ENCODE measurements at places on chromosomes 3 and 15. TPM values are rescaled to one million over a fixed set of nuclear protein-coding genes. Genes with fewer than 3 reads are reported as not detected.

The PRICKLE2 gene
- total RNA-seq = not detected

The GPR62 gene
- not detected for total RNA-seq

The CLDN16 gene
- not detected for total RNA-seq

The TM4SF18 gene
- total RNA-seq = not detected

The DAZL gene
- total RNA-seq = not detected

All from activated CD4-positive, alpha-beta memory T cell treated with anti-CD3 and anti-CD28 coated beads, Interleukin-2, amount 10 ng/mL, durations not matched to agents 7 days and 5 days (primary cell).